ENCODE measurements at places on chromosomes 4 and X.
A peak's percentile ranks its signal among the peaks of the same experiment; 100 is the strongest.

- DNase-seq = no peak
These were observed 133.3 kb downstream of the SPCS3 start for GRCh38 chr4:176453079-176453478.

DNA sequence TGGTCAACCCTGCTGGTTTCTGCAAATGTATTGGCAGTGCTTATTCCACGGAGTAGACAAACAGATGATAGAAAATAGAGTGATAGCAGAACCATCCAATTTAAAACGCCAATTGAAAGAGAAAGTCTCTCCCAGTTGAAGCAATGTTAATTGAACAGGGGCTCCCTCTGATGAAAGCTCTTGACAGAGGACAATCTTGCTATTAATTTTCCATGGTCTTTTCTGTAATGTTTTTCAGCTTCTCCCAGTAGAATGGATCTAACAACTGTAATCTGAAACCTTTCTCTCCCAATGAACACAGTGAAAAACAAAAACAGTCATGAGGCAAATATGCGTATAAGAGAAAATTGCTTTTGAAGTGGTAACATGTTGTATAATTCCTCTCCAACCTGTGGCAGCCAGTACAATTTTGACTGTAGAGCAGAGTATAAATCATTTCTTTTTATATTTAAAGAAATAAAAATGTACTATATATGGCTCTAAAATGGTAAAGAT lies 225.1 kb upstream of the GALNTL6 start:
- no peak for DNase-seq

GRCh38 chr4:153221783-153222706 lies 17.8 kb downstream of the TRIM2 start:
- peak; percentile 35 for DNase-seq

DNA sequence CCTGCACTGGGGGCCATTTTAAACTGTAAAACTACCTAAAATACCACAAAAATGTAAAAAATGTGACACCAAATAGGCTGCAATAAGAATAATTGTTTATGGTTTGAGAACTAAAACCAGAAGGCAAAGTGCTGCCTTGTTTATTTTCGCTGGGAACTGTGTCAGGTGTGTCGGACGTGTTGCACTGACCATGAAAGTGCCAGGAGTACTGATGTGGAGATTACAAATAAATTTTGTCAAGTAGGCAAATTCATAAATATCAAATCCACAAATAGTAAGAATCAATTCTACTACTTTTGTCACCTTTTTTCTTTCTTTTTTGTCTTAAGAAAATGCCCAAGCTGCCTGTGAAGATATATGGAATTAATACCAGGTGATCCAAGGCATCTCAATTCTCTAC lies 37.7 kb downstream of the PAPSS1 start:
- no peak for DNase-seq

DNA sequence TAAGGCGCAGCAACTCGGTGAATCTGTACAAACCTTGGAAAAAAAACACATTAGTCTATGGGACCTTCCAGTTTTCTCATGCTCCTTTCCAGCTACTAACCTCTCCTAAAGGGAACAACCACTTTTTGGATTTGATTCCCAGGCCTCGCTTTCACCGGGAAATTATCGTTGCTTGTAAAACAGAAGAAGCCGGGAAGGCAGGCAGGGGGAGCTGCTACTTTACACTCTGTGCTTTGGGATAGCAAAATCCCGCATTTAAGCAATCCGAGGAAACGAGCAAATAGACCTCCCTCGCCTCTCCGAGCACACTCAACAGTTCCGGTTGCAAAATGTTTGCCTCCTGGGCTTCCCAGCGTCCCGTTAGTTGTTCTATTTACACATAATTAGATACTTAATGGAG lies 1.2 kb downstream of the CD38 start:
- no peak for DNase-seq

DNA sequence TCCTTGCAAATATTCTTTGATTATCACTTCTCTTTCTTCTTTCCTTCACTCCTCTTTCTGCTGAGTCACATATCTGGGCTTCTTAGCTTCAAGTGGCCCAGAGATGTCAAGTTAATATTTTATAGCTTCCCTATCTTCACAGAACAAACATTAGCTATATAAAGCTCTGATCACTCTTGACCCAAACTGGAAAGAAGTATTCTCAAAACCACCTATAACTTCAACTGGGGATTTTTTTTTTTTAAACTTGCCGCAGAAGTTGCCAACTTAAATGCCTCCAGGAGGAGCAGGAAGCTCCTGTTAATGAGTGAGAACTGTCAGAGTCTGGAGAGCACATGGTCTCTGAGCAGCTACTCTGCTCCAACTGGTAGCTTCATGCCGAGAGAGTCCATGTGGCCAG lies 233.3 kb upstream of the EDNRA start:
- no peak for DNase-seq

DNA sequence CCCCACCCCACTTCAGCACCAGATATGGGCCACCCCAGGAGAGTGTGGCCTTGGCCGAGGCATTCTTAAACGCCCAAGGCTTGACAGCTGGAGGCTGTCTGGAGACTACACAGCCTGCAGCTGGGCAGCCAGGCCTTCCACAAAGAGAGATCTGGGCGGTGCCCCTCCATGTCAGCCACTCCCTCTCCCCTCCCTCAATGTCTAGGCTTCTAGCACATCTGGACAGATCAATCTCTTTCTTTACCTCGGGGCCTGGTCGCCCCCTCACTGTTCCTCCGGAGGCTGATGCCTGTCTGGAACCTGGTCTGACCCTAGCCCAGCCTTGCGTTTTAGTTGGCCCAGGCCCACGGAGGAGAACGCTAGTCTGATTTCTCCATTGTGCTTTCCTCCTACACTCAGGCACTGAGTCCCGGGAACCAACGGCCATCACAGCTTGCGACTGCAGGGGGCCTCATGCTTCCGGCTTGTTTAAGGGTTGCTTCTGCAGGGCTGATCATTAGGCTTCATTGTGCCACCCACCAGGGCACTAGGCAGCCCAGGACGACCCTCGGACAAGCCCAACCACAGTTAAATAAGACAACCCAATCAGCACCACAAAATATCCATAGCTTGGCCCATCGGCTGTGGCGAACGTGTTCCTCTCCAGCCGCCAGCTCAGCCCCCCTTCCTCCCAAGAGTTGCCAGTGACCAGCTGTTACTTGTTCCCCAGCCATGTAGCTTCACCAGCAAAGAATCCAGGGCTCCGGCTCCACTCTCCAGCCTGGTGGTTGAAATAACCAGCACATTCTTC lies 200.6 kb downstream of the BCOR start:
- DNase-seq = no peak

DNA sequence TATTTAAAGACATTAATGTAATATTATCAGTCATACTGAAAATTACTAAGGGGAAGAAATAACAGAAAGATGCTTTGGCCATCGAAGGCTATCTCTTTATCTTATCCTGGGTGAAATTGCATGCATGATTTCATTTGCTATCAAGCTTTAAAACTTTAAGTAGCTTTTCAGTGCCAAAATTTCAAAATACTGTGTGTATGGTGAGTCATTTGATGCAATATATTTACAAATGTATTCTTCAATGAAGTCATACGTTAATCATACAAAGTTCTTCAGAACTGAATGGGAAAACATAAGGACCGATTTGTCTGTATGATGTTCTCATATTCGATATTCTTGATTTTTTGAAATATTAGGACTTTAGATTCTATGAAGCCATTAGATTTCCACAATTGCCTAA lies 1295.8 kb upstream of the AGA start:
- DNase-seq = no peak

GRCh38 chr4:25283948-25284347 lies 28.6 kb upstream of the ZCCHC4 start:
- DNase-seq = no peak

DNA sequence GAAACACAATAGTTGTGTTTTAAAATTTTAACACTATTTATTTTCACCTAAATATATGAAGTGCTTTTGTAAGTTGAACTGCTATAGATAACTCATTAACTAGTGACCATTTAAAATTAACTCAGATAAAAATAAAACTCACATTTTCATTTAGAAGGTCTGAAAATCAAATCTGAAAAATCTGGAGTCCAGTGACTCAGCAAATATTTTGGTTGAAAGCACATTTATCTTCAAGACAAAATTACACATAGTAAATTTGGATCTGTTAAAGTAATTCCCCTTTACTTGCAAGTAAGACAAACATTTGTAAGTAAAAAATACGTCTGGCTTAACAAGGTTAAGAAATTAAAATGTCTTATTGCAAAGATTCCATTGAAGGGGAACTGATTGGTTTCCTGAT lies 589.1 kb downstream of the TRIML1 start:
- no peak for DNase-seq
